Stimulated activated naive CD8-positive, alpha-beta T cell treated with anti-CD3 and anti-CD28 coated beads, Interleukin-15, Interleukin-2, amounts not matched to agents 100 U/mL and 50 U/mL, for 24 hours (primary cell): ENCODE measurements at places on chromosomes 1 and 21.

DNA sequence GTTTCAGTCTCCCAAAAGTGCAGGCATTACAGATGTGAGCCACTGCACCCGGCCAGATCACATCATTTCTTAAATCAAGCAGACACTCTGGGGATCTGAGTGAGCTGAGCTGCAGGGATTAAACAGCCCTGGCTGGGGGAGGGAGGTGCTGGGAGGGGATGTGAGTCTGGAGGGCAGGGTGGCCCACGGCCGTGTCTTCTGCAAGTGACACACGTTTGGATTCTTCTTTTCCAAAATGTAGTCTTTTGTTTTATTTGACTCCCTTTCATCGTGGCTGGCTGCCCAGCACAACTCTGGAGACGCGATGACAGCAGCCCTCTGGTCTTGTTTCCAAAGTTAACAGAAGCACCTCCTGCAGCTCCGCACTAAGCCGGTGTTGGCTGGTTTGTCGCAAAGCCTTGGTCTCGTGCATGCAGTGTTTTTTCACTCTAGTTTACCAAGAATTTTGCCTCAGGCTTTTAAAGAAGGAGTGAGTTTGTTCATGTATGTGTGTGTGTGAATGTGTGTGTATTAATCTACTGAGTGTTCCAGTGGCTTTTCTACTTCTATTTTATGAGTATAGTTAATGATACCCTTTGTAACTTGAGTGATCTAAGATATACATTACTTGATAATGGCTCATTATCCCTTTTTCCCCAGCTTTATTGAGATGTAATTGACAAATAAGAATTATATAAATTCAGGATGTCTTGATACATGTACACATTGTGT is 2.8 kb upstream of the KRTAP10-5 start:
- DNase-seq: no peak

DNA sequence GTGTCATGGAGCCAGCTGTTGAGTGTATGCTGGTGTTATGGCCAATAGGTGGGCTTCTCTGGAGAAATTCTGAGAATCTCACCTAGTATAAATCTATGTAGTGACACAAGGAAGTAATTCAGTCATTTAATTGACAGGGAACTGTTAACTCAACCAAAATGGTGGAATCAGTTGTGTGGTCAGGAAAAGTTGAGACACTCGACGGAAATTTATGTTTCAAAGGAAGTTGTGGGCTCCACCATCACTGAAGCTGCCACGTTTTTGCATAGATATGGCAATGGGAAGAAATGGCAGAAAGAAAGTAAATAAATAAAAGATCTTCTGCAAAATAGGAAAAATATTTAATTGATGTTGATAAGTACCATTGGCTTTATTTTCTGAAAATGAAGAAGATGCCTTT is 84.5 kb downstream of the ATP6V1G3 start:
- no peak for DNase-seq

DNA sequence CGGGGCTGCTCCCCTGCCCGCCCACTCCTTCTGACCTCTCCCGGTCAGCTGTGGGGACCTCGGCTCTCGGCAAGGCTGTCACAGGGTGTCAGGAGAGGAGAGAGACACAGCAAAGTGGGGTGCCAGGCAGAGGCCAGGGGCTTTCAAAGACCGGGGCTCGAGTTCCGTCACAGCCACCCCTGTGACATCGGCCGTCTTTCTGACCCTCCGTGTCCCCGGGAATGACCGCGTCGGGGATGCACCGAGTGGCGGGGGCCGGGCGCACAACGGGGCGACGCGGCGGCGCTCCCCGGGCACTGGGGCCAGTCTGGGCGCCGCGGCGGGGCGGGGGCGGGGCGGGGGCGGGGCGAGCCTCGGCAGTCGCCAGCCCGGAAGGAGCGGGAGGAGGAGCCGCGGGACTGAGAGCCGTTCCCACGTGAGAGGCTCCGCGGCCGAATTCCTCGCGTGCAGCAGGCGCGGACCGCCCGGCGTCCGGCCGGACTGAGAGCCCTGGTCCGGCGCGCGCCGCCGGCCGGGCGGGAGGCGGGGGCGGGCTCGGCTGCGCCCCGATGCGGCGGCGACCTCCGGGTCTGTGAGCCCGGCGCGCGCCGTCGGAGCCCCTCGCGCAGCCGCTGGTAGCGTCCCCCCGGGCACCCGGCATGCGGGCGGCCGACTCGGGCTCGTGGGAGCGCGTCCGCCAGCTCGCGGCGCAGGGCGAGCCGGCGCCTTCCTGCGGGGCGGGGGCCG is 229.7 kb upstream of the TMEM51 start:
- DNase-seq: peak; percentile 22

- no peak for DNase-seq
Observed at GRCh38 chr1:42765269-42765668, 1.6 kb downstream of the P3H1 start.
